H9 (cell line): ENCODE measurements at places on chromosomes 1 and 21.
A peak's percentile ranks its signal among the peaks of the same experiment; 100 is the strongest.

DNA sequence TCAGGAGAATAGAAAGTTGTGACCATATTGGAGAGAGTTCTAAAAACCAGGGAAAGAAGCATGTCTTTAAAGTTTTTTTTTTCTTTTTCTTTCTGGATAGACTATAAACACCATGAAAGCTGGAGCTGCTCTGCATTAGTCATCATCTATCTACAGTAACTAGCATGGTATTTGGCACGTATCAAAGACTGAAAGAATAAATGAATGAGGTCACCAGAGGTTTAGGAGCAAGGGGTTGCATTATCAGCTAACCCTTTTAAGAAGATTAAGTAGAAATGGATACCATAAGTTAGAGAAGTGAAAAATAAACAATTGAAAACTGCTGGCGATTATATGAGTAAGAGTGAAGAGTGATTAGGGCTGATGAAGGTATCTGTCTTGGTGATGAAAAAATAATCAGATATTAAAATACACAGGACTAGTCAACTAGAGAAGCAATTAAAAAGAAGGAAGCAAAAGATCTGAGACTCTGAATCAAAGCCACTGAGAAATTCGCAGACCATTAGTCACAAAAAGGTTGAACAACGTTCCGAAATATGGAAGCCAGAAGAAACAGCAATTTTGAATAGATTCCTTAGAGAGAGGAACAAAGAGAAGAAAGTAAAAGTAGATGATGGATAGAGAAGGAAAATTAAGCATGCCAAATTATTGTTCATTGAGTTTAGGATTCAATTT lies 536.4 kb downstream of the DPYD start:
- DNase-seq: no peak

DNA sequence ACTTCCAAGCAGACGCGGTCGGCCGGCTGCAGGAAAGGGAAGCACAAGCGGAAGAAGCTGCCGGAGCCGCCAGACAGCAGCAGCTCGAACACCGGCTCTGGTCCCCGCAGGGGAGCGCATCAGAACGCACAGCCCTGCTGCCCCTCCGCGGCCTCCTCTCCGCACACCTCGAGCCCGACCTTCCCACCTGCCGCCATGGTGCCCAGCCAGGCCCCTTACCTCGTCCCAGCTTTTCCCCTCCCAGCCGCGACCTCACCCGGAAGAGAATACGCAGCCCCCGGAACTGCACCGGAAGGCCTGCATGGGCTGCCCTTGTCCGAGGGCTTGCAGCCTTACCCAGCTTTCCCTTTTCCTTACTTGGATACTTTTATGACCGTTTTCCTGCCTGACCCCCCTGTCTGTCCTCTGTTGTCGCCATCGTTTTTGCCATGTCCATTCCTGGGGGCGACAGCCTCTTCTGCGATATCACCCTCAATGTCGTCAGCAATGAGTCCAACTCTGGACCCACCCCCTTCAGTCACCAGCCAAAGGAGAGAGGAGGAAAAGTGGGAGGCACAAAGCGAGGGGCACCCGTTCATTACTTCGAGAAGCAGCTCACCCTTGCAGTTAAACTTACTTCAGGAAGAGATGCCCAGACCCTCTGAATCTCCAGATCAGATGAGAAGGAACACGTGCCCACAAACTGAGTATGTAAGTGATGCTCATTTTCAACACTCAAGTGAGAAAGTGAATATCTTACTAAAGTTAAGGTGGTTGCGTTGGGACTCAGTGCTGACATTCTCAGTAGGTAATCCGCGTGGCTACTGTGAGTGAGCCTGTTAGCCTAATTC lies 25.5 kb downstream of the UTS2 start:
- no peak for DNase-seq

DNA sequence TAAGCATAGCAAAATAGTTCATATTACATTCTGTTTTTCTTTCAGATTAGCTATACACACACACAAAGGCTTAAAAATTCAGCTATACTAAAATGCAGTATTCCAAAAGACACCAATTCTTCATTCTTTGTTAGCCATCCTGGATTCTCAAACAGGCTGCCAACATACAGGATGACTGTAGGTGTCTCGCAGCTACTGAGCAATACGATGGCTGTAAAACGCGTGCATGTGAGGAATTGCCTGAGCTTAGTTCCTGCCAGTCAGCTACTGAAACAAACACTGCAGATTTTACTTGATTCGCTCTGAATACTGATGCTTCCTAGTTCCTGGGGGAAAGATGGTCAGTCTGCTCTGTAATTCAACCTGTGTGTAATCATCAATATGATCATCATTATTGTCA lies 24.7 kb upstream of the HMGN1 start:
- DNase-seq: peak; percentile 40

GRCh38 chr1:221858818-221859611 lies 117.1 kb upstream of the DUSP10 start:
- no peak for DNase-seq

GRCh38 chr21:21373969-21374368 lies 375.8 kb downstream of the NCAM2 start:
- DNase-seq: no peak

DNA sequence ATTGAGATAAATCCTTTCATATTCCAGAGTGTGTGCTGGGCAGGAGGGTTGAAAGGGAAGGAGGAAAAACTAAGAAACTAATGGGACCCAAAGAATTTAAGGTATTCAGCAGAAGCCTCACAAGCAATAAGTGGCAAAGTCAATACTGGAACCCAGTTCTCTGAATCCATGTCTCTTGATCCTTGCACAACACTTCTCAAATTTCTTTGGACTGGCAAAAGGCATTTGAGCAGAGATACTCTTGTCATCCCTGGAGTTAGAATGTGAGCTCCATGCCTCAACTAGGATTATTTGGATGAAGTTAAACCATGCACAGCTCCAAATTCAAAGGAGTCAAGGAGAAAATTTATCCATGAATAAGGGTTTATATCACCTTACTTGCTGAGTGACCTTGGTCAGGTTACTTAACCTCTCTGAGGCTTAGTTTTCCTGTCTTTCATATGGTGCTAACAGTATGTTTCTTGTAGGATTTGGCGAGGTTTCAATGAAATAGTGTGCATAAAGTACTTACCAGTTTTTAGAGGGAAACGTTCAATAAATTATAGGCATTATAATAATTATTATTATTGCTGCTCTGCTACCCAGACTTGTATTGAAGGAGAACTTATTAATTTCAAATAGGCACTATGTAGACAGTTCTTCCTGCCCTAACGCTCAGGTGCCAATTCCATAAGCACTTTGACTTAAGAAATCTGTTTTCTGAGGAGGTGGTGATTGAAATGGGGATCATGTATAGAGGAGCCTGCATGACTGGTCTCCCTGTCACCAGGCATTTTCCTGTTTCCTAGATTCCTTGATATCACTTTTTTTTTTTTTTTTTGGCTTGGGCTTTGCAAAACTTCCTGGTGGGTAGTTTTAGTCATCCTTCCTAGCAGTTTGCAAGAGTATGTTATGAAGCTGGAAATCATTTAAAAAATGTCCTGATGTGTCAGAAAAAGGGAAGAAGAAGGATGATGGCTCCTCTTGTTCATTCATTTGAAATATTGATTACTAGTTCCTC lies 125.0 kb upstream of the JUN start:
- no peak for DNase-seq

GRCh38 chr1:201916649-201917249 lies 28.1 kb downstream of the SHISA4 start:
- no peak for DNase-seq

DNA sequence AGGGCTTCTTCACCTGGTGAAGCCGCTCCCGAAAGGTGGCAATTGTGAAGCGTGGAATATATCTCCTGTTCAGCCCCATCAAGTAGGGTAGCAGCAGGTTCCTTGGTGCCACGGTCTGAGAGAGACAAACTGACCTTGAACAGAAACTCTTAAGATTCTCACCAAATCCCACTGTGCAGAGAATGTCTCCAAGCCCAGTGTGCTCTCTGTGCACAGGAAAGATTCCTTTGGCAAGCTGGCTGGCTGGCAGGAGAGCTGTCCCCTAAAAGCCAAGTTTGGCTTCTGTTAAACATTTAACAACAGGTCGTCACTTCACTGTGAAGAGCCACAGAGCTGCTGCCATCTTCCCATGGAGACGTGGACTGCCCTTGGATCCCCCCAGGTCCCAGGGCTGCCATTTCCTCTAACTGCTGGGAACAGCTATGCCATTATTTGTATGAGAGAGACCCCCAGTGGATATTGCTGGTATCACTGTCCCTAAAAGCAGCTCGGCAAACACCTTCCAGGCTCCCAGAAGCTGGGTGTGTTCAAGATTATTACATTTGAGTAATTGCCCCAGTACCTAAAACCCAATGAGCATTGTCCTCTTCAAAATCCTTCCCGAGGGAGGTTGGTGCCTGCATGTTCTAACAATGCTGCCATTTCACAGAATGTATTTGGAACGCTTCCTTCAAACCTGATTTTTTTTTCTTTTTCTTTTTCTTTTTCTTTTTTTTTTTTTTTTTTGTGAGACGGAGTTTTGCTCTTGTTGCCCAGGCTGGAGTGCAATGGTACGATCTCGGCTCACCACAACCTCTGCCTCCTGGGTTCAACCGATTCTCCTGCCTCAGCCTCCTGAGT lies 71.8 kb downstream of the CD58 start:
- peak; percentile 82 for DNase-seq

DNA sequence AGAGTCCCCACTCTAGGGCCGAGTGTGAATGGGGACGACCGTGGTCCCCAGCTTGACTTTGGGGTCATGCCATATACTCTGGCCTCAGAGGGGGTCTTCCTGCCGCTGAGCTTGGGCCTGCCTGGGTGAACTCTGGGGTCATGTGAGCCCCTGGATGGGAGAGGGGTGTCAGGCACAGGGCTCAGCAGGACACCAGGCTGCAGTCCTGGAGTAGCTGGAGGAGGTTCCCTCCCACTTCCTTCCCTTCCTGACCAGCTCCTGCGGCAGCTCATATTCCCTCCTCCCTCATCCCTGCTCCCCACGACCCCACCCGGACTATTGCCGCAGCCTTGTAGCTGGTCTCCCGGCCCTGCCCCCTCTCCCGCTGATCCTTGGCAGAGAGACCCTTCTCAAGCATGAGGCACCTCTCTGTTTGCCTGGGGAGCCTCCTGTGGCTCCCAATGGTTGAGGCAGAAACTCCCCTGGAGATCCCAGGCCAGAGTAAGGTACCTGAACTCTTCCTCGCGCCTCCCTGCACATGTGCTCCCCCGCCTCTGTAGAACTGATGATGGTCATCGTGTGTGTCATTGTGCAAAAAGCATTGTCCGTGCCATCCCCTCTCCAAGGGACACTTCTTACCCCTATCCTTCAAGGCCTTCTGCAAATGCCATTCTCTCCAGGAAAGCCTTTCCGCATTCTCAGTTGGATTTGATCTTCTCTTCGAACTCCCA lies 1.8 kb downstream of the TNFRSF1B start:
- no peak for DNase-seq

- no peak for DNase-seq
Observed at GRCh38 chr1:119758584-119758983, 10.1 kb downstream of the HMGCS2 start.

- peak; percentile 96 for DNase-seq
Observed at GRCh38 chr1:26418865-26419349, 8.3 kb downstream of the LIN28A start.

- DNase-seq: no peak
Observed at GRCh38 chr1:196464480-196464941, 143.7 kb downstream of the KCNT2 start.

GRCh38 chr1:35030756-35031446 lies 844 bp downstream of the ZMYM6 start:
- peak; percentile 32 for DNase-seq

- DNase-seq: peak; percentile 52
Observed at GRCh38 chr1:235060607-235061470, 67.8 kb downstream of the TOMM20 start.

DNA sequence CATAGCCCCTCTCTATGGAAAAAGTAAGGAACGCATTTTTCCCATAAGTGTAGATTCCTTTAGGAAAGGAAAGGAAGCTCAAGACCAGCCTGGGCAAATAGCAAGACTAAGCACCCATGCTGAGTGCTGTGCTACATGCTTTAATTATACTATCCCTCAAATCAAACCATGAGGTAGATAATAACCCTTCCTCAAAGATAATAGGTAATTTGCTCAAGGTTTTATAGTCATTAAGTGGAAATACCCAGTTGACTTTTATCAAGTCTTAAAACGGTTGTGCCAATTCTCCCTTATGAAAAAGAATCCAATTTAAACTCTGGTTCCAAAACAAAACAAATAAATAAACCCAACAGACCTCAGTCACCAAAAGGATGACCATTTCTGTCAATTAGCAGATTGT lies 3.4 kb downstream of the KIAA0319L start:
- no peak for DNase-seq

DNA sequence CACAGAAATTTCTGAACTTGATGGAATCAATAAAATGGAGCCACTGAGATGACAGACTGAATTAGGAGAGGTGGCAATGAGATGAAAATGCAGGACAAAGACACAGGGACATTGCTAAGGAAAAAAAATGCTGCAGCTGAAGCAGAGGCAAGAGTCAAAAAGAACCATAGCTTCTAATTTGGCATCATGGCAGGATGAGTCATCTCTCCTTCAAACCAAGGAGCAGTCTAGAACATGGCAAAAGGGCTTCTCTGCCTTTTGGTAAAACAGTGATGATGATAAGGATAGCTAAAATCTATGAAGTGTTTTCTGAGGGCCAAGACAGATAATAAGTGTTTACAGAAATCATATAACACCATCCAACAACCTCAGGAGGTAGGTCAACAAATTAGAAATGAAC lies 16.8 kb downstream of the SLC19A2 start:
- no peak for DNase-seq

DNA sequence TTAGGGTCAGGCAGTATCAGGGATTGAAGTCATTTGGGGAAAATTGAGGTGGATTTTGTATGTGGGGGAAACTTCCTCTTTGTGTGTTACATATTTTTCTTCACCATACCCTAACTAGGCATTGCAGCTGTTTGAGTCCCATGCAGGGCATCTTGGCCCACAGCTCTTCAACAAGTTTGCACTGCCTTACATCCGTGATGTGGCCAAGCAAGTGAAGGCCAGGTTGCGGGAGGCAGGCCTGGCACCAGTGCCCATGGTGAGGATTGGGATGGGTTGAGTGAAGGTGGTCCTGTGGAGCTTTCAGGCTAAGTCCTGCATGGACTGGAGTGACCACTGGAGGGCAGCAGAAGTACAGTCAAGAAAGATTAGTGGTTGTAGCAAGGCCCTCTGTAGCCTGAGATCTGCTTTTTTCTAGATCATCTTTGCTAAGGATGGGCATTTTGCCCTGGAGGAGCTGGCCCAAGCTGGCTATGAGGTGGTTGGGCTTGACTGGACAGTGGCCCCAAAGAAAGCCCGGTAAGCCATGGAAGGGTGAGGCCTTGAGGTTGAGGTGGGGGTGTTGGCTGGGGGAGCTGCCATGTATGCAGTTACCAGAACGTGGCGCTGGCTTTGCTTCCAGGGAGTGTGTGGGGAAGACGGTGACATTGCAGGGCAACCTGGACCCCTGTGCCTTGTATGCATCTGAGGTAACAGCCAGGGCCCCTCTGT lies 2.4 kb downstream of the UROD start:
- peak; percentile 84 for DNase-seq

GRCh38 chr1:205454903-205455335 lies 926 bp downstream of the BLACAT1 start:
- peak; percentile 65 for DNase-seq

DNA sequence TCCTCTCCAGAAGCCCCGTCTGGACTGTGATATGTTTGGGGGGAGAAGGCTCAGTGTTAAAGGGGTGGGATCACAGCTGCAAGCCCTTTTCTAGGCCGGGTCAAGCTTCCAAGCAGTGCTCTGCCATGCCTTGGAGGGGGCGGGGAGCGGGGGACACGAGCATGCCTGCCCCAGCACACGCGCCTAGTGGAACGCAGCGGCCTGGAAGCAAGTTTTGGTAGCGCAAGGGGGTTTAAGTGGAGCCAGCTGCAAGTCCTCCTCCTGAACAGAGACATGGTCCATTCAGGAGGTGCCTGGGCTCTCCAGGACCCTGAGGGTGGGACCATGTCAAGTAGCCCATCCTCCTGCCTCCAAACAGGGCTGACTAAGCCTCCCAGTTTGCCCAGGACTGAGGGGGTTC lies 112.2 kb downstream of the CASZ1 start:
- DNase-seq: no peak
